ENCODE measurements at places on chromosomes 11 and 22.
A peak's percentile ranks its signal among the peaks of the same experiment; 100 is the strongest.

- no peak for DNase-seq
Measured at GRCh38 chr22:27401321-27401720, 400.2 kb downstream of the MN1 start.

DNA sequence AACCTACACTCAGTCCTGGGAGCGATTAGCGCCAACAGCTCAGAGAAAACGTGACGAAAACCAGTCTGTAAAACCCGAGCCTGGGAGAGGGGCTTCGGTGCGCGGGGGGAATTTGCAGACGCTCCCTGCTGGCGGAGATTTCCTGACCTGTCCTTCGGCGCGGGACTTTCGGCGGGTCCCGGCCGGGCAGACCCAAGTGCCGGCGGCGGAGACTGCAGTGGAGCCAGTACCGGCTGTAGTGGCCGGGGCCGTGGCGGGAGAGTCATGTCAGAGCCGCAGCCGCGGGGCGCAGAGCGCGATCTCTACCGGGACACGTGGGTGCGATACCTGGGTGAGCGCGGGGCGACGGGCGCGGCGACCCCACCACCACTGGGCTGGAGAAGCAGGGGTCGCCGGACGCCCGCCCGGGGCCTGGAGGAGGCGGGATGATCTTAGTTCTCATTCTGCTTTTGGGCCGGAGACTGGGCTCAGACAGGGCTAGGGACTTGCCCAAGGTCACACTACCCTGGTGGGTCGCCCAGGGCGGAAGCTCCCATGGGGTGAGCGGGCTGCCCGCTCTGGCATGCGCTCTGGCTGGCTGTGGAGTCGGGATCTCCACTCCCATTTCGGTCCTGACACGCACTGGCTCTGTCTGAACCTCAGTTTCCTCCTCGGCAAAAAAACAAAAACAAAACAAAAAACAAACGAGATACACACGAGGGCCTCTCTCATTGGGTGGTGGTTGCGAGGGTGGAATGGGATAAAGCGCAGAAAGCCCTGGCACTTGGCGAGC is at the start of gene MTFP1:
Gene MTFP1, plus strand, starts transcription at position 153 of the 772 bp plus-strand sequence. Its CDS starts 112 bp downstream, at position 265.
- DNase-seq = peak; percentile 78

GRCh38 chr11:106082096-106082495 is 4.6 kb downstream of the AASDHPPT start:
- DNase-seq = no peak

GRCh38 chr11:1236316-1237127 is 13.7 kb downstream of the MUC5B start:
- no peak for DNase-seq

- no peak for DNase-seq
Measured at GRCh38 chr11:70756341-70756740, 358.0 kb downstream of the CTTN start.

GRCh38 chr11:110710628-110711381 is 1.4 kb downstream of the ARHGAP20 start:
- DNase-seq = peak; percentile 25

GRCh38 chr22:33707581-33707980 is 212.7 kb downstream of the LARGE1 start:
- DNase-seq = no peak

DNA sequence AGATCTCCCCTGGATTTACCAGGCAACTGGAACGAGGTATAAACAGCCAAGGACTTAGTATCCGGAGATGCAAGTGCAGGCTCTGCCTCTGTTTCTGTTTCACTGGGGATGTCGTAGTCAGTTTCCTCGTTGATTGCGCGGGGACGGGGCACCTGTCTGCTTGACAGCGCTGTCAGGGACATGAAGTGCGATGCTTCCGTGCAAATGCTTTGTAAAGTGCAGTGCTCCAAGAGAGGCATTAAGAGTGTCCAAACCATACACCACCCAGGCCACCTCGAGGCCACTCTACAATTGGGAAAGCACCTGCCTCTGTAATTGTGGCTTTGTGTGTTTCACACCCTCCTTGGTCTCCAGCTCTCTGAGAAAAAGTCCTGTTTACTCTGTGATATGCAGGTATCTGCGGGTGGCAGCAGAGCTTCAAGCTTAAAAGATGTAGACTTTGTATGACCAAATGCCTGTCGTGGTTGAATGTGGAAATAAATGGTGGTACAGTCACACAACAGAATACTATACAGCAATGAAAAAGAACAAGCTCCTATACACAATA is 18.6 kb upstream of the CD5 start:
- no peak for DNase-seq

DNA sequence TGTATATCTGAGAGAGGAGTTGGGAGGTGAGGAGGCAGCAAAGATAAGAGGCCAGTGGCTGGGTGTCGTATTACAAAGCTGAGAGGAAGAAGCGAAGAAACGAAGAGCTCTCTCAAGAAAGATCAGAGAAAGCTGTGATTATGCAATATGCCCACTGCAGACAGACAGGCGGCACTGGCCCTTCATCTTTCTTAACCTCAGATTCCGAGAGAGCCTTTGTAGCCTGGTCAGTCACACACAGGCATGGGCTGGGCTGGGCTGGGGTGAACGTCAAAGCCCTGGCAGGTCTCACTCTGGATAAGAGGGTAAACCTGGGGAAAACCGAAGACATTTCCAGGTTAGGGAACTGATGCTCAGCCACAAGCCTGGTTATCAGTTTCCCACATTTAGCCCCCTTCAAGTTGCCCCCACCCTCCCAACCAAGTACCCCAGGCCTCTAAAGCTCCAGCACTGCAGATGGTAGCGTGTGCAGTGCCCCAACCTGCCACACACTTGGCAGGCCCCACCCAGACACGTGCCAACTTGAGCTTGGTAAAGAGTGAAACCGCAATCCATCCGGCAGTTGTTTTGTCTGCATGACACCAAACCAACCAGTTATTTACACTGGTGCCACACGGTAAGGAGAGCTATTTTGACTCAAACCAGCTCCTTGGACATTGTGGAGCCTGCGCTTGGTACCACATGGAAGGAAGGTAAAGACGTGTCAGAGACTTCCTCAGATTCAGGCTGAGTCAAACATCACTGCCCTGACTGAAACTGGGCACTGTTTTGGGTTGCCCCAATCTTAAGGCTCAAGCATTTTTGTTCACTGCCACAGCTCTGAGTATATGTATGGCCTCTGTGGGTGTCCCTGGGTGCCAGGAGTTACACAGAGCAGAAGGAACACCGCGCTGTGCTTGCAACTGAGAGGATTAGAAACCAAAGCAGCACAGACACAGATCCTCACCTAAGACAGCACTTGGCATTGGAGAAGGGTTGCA is 135.9 kb downstream of the FDX1 start:
- no peak for DNase-seq
